Astrocyte (in vitro differentiated cells and primary cell): ENCODE measurements at places on chromosomes 4 and X. TPM values are rescaled to one million over a fixed set of nuclear protein-coding genes. Genes with fewer than 3 reads are reported as not detected.

DNA sequence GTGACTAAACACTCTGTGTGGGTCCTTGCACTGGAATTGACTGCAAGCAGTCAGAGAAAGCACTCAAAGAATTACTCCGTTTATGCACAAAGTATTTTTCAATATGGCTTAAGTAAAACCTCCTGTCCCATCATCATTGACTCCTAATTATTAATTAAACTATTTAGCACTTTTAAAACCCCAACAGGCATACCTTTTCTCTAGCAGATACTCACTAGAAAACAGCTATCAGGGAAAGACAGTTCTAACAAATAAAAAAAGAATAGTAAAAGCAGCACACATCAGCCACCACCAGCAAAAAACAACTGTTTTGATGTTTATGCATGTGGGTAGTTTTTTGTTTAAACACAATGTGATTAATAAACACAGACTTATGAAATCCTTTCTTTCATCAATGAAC lies 66.2 kb upstream of the GYPA start:
- DNase-seq = no peak

- DNase-seq = no peak
Observed at GRCh38 chrX:81791086-81791485, 589.2 kb downstream of the SH3BGRL start.

- DNase-seq = peak; percentile 12
Observed at GRCh38 chr4:40736910-40737309, 12.8 kb upstream of the NSUN7 start.

GRCh38 chr4:61374447-61374891 lies 174.3 kb downstream of the ADGRL3 start:
- DNase-seq = peak; percentile 72

DNA sequence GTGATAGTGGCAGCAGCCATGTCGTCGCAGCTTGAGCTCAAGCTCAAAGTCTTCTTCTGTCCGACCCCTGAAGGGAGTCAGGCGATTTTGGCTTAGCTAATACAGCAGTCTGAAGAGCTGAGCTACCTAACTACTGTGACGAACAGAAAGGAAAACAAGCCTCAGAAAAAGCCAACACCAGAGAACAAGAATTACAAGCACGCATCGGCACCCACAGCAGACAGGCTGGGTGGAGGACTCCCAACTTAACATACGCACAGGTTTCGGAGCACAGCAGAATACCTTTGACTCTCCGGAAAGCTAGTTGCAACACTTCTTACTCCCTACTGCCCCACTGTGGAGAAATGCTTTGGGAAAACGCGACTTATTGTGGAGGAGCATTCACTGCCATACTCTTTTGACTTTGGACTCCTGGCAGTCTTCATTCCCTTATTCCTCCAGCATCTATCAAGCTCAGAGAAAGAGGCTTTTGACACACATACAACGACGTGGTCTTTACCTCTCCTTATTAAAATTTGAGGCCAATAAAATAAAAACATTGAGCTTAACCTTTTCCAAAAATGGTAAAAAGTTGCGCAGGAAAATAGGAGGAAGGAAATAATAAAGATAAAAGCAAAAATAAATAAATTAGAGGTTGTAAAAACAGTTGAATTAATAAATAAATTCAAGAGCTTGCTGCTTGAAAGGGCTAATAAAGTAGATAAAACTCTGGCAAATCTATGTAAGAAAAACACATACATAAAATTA lies 41.3 kb upstream of the GPC3 start:
- DNase-seq = peak; percentile 1

The PLP1 gene
- total RNA-seq = 5.2 and 10.2 TPM in 2 replicates

The PROM1 gene
- 34.5 and 38.0 TPM in 2 replicates for total RNA-seq

DNA sequence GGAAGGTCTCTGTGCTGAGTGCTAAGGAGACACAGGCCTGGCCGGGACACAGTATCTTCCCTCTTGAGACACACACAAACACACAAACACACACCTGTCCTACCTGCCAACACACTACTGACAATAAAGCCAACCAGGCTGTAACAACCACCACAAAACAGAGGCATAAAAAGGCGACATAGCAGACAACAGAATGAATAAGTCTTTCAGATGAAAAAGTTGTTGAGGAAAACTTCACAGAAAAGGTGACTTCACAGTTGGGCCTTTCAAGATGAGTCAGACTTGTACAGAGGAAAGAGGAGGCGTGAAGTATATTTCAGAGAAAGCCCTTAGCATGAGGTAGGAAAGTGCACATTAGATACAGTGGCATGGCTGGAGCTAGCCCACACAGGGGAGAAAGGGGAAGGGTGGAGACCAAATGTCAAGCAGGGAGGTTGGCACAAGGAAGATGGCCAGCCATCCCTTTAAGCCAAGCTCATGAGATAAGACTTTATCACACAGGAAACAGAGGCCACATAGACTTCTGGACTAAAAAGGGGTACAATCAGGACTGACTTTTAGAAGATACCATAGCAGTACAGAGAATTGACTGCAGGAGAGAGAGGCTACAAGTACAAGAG lies 54.0 kb downstream of the SLC9A7 start:
- peak; percentile 69 for DNase-seq

DNA sequence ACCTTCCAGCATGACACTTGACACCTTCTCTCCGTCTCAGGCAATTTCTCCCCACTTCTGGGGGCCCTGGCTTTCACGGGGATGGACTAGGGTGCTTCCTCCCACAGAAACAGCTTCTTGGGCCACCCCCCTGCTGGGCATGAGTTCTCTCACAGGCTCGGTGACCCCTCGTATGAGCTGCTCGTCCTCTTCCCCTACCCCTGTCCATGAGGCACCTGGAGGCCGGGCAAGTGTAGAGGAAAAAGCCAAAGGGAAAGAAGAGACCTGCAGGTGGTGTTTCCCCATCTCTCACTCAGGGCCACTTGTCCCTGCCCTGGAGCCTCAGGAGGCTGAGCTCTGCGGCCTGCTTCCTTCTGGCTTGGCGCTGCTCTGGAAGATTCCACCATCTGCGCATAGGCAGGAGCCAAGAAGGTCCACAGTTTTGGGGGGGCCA lies 1.9 kb upstream of the RGS12 start:
- DNase-seq = no peak

GRCh38 chr4:26780539-26780938 lies 80.1 kb upstream of the STIM2 start:
- no peak for DNase-seq

The SPANXB1 gene
- not detected in 2 replicates for total RNA-seq

DNA sequence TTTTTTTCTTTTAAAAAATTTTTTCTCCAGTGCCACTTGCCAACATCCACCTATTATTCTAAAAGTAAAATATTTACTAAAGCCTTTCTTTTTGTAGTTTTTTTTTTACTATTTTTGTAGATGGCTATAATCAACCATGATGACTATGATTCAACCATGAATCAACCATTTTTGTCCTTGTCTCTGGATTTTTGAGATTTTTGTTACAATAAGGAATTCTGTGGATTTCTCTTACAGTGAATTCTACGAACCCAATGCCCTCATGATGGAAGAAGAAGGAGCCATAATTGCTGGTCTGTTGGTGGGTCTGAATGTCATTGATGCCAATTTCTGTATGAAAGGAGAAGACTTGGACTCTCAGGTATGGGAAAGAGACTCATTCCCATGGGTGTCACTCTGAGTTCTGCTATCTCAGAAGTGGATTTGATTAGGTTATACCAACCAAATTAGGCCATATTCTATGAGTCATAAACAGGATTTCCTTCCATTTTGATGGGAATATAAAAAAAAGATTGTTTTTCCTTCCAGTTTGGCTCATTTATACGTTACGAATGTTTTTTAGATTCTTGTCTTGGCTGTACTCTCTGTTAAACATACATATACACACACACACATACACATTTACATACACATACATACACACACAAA lies 46.7 kb downstream of the RUFY3 start:
- DNase-seq = peak; percentile 18

The MID2 gene
- 11.1 and 12.9 TPM in 2 replicates for total RNA-seq

DNA sequence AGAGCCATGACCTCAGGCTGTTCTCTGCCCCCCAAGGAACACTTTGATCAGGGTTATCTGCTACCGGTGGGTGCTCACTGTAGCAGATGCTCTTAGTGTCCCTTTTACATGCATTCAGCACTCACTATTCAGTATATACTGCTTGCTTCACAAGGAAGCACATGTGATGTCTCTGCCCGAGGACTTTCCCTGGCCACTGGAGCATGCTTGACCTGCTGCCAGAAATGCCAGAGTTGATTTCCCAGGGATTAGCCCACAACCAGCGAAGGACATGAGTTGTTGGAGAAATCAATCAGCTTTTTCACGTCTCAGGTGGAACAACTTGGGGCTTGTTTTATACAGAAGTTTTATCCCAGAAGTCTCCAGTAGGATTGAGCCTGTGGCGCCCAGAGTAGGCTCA lies 51.2 kb upstream of the RPS6KA3 start:
- peak; percentile 6 for DNase-seq

- peak; percentile 10 for DNase-seq
Observed at GRCh38 chr4:46993075-46994006, at the start of gene GABRA4. GABRA4 (minus strand) TSS chr4:46993581; CDS start chr4:46993424, 157 bp downstream.

GRCh38 chr4:43399726-43400125 lies 507.2 kb downstream of the GRXCR1 start:
- DNase-seq = no peak

- no peak for DNase-seq
Observed at GRCh38 chrX:34859191-34859590, 83.4 kb upstream of the FAM47B start.

DNA sequence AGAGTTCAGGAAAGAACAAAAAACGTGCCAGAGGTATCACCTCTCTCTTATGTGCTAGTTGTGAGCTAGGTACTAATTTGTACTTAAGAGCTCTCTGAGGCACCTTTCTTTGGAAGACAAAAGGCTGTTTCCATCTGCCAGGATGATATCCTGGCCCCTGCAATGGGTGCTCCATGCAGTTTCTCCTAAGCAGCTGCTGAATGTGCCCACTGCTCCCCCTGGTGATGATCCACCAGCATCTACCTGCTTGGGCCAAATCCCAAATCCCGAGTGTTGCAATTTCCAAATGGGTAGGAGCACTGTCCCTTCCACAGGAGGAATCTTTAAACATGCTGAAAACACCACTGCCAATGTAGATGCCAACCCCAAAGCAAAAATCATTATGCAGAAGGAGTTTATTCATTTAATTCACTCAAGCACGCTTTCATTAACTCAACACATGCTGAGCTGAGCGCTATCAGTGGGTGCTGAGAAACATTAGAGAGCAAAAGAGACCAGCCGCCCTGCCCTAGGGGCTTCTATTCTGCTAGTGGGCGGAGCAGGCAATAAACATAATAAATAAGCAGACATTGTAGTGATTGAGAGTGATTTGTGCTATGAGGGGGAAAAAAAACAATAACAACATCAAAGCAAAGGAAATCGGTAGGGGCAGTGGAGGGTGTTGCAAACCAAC lies 69.6 kb upstream of the C4orf50 start:
- DNase-seq = no peak

DNA sequence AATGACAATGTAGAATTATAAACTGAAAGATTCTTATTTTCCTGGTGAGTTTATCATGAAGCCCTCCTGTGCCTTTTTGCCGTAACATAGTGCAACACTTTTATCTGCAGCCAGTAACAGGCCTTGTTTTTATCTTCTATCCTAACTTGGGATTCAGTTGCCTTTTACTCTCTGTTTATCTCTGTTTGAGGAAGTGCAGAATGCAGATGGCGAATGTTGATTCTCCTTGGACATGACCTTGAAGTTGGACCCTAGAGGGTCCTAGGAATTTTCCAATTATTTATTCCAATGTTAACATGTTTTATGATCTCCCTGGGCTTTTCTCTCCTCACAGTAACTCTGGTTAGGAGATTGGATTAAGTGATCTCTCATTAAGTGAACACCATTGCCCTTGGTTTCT lies 165.0 kb downstream of the FMR1NB start:
- no peak for DNase-seq

GRCh38 chrX:29903360-29903759 lies 312.0 kb upstream of the MAGEB2 start:
- no peak for DNase-seq

The DCX gene
- total RNA-seq = 0.53 and 2.4 TPM in 2 replicates

DNA sequence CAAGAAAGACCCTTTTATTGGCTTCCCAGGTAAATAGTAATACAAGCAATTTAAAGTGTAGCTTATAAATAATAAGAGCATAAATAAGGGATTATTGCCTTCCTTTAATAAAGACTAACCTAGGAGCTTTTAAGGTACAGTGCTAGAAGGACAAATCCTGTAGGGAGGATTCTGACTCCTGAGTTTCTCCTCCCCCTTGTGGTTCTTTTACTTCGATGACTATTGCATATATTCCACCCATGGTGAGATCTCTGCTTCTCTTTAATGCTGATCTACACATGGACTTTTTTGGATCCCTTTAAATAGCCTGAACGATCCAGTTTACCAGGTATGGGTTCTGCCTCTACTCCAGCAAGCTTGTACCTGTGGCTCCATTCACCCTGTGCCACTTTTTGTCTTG lies 2.5 kb downstream of the GALNT7 start:
- no peak for DNase-seq

The SPATA18 gene
- total RNA-seq = 19.0 and 20.7 TPM in 2 replicates

GRCh38 chr4:89275587-89275986 lies 32.0 kb downstream of the GPRIN3 start:
- DNase-seq = no peak

DNA sequence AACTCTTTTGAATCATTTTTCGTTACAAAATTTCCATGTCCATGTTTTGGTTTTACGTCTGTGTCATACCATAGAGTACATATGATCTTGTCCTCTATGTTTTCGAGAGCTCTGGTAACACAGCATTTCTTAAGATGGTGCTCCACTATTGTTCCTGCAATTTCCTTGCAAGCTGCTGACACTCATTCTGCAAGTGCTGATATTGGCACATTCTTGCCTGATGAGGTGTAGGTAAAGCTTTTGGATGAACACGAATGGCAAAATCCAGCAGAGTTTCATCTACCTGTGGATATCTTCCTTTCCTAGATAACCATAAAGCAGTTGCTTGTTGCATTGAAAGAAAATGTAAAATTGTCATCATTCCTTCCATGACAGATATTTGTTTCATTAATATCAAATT lies 41.3 kb downstream of the MAGEB17 start:
- DNase-seq = no peak

The NUDT10 gene
- 5.6 and 6.6 TPM in 2 replicates for total RNA-seq

DNA sequence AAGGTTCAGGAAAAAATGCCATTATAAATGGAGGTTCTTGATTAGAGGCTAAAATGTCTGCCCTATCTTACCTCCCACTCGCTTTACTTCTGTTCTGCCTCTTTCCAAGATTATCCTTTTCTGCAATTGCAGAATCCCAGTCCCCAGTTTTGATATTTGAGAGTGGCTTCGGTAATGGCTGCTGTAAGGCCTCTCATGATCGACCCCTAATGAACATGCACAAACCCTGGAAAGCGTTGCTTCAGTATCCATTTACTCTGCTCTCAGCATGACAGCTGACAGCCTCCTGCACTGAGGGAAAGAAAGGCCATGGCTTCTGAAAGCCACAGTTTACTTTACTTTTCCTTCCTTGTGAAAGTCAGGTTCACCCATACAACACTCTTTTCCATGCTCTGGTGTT lies 325.4 kb upstream of the GALNT7 start:
- no peak for DNase-seq

The SLC7A11 gene
- total RNA-seq = 33.1 and 33.8 TPM in 2 replicates

GRCh38 chr4:72119946-72120345 lies 88.1 kb downstream of the NPFFR2 start:
- DNase-seq = no peak

The USP51 gene
- 1.5 and 2.2 TPM in 2 replicates for total RNA-seq
